Islet precursor cell (in vitro differentiated cells): ENCODE measurements at places on chromosomes 5 and 9.

DNA sequence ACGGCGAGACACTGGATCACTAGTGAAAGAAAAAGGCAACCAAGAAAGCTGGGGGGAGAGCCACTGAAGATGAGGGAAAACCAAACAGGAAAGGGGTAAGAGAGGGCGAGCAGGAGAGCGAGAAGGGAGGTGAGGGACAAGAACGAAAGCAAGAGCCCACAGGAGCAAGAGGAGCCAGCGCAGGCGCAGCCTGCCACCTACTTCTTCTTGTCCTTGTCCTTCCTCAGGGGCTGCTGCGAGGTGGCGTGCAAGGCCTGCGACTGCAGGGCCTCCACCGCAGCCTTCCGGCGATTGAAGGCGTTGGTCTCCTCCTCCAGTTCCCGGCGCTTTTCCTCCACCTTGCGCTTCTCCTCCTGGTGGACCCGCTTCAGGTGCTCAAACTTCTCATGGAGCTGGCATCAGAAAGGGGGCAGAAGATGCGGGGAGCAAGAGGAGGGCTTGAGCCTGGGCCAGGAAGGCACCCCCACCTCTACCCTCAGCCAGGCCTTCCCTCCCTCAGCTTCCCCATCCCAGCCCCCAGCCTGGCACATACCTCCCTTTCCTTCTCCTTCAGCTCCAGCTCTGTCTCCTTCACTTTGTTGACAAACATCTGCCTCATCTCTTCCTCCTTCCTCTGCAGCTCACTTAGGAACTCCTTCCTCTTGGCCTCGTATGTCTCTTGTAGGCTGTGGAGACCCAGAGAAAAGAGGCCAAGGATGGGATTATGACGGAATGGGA, 13.5 kb downstream of the CCNI2 start:
- DNase-seq, result peak; percentile 40

DNA sequence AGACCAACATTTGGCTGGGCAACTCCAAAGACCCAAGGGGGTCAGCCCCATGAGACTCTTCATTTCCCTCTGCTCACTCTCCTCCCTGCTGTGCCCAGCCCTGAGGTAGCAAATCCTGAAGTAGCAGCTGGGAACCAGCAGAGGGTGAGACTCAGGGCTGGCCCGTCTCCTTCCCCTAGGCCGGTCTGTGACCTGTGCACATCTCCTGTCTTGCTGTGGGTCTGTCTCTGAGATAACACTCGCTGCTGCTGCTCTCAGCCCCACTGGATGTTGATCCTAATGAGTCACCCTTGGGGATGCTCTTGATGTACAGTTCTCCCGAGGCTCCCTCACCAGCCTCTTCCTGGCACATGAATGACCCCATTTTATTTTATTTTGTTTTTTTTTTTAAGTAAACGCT, 7.3 kb upstream of the OR2V1 start:
- DNase-seq, result no peak

GRCh38 chr5:74441616-74442015, 198.9 kb downstream of the ENC1 start:
- DNase-seq, result no peak

DNA sequence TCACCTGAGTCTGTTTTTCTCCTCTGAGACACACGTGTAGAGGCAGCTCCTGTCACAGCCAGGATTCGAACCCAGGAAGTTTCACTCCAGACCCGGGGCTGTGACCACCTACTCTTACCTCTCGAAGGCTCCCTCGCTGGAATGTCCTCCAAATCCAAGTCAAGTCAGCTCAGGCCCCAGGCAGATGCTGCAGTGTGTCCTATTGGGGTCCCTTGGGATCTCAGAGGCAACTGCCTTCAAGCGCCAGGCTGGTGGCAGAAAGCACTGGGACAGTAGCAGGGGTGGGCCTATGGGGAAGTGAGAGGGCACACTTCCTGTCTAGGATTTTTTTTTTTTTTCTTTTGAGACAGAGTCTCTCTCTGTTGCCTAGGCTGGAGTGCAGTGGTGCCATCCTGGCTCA, 762 bp upstream of the ST6GALNAC4 start:
- no peak for DNase-seq

DNA sequence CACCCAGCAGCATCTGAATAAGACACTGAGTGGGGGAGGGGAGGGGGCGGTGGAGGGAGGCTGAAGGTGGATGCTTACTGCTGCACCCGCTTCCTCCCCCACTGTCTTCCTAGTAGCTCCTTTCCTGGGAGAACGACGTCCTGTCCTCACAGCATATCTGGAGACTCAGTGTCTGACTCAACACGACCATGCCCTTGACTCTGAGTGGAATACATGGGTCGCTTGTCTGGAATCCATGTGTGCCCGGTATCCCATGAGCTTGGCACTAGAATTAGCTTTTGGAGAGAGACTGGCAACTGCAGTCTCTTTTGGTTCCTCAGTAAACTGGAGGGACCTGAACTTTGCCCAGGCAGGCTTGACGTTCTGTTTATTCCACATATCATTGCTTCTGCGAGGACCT, 125.4 kb upstream of the FAM120A start:
- DNase-seq, result peak; percentile 32

DNA sequence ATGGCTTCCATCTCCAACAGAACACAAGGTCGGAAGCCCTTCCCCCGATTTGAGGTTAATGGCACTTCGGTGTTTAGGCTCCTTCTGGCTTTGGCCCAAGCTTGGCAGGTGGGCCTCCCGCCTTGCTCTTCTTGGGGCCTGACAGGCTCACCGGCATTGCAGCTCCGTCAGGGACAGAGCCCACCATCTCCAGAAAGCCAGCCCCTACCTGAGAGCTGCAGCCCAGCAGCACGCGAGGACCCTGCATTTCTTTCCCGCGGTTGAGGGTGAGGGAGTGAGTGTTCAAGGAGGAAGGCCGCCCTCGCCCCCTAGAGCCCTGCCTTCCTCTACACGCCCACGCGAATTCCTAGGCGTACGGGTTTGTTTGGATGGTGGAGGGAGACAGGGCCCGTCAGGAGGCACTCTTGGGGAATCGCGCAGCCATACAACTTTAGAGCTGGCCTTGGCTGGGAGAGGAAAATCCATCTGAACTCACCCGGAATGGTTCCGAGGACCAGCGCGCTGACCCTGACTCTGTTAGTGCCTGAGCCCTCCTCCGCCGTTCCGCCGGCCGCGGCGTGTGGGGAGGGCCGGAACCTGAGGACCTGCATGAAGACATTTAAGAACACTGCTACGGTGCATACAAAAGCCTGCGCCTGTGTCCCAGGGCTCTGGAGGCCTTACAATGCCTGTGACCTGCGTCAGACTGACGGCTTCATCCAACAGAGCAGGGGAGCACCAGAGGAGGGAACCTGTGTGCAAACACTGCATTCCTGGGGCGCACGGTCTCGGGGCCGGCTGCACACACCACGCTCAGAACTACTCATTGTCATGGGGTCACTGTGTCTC, 73.8 kb downstream of the MRPL36 start:
- peak; percentile 70 for DNase-seq

GRCh38 chr9:87545858-87546257, 48.2 kb downstream of the DAPK1 start:
- DNase-seq, result no peak

DNA sequence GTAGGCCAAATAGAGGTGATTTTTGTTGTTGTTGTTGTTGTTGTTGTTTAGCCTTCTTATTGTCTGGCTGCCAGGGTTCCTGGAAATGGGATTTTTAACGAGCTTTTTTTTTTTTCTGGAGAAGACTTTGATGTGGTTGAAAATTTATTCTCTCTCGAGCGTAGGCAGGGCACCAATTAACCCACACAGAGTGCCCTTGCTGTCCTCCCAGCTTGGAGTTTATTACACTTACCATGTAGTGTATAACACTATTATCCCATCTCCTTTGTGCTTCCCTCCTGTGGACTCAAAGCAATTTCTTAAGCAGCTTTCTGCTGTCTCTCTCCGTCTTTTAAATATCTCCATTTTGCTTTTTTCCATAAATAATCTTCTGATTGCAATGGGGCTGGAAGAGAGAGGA, 57.4 kb downstream of the OR2K2 start:
- no peak for DNase-seq

- DNase-seq, result no peak
Measured at GRCh38 chr9:84597131-84597530, 72.4 kb upstream of the NTRK2 start.

DNA sequence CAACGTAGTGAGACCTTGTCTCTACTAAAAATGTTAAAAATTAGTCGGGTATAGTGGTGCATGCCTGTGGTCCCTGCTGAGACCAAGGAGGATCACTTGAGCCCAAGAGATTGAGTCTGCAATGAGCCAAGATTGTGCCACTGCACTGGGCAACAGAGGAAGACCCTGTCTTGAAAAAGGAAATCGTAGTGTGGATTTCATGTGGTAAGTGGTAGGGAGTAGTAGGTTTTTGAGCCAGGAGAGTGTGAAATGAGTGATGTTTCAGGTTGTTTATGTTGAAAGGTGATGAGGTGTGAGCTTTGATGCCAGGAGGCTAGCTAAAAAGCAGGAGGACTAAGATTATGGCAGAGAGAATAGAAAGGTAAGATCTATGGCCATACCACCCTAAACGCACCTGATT, 5.9 kb downstream of the MATR3 start:
- DNase-seq, result no peak

DNA sequence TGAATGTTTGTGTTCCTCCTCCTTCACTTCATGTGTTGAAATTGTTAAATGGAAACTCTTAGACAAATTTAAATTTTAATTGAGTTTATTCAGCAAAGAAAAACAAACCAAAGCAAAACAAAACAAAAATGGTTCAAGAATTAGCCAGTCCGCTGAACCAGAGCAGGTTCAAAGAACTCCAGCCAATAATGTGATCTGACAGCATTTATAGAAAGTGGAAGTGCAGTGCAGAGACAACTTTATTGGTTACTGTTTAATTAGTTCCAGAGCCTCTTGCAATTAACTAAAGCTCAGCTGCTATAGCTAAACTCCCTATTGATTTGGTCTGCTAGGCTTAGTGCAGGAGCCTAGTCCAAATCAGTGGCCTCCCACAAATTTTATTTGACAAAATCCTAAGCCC, 132.9 kb downstream of the RNF180 start:
- no peak for DNase-seq

- DNase-seq, result no peak
Measured at GRCh38 chr5:39220280-39221030, 1.1 kb upstream of the FYB1 start.

- no peak for DNase-seq
Measured at GRCh38 chr9:125845271-125845808, 98.2 kb downstream of the PBX3 start.

GRCh38 chr5:135341016-135341666, 57.9 kb downstream of the MACROH2A1 start:
- no peak for DNase-seq

GRCh38 chr9:108687006-108687987, 168.5 kb downstream of the ACTL7B start:
- peak; percentile 30 for DNase-seq

- DNase-seq, result no peak
Measured at GRCh38 chr5:7325975-7326913, 69.7 kb upstream of the ADCY2 start.

DNA sequence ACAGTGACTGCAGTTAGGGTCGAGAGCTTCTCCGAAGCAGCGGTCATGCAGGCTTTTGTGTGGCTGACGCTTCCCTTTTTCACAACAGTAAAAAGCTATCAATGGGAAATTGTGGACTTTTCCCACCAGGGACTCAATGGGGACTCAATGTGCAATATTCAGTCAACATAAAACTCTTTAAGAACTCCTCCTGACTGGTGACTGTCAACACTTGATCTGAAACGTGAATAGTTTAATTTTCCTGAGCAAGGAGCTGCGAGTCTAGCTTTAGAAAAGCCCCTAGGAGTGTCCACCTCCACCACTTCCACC, 28.7 kb downstream of the EXOC3 start:
- DNase-seq, result no peak

DNA sequence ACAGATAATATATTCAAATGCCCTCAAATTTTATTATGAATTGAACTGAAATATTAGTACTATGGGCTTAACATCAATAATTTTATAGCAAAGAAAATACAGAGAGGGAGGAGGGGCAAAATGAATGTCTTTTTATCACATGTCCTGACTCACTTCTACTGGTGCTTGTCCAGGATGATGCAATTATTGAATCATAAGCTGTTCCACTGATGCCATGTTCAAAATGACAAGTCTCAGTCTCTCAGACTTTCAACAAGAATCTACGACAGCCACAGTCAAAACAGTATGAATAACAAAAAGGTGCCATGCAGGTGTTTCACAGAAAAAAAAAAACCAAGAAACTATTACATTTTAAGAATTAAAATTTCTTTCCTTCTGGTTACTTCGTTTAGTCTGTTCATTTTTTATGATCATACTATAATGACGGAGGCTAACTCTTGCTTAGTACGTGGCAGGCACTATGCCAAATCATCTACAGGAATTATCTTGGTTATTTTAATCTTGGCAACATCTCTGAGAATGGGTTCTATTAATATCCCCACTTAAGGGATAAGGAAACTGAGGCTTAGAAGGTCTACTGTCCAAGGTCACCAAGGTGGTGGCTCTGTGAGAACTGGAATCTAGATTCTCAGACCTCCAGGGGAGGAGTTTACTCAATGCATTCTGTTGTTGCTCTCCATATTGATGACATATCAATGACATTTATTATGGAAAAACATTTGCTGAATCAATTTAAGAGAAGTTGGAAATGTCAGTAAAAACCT, 61.5 kb downstream of the NR3C1 start:
- no peak for DNase-seq

- DNase-seq, result peak; percentile 22
Measured at GRCh38 chr9:132753593-132753880, 83.3 kb downstream of the GTF3C4 start.

GRCh38 chr5:149849280-149849965, 95.2 kb downstream of the PDE6A start:
- no peak for DNase-seq

DNA sequence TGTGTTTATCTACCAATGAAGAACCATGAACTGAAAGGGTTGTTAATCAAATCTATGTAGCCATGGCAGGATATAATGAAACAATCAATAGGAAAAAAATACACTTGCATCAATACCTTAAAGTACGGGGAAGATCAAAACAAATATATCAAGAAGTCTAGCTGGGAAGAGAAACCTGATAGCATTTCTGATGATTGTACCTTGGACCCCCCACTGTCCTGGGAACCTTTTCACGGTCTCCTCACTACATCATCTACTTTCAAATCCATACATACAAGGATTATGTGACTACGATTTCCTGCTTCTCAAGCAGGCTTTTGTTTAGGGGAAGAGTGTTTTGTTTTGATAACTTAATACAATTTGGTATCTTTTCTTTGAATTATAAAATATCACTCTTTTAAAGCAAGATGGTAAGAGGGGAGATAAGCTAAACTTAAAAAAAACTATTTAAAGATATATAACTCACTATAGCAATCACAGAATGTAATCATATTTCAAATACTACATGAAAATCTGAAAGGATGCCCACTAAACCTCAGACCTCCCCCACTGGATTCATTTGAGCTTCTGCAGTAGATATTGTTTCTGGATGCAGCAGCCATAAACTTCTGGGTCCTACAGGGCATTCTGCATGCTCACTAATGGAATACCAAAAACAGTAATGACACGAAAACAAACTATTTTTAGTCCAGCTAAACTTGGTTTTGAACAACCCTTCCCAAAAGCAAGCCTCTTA, 8.0 kb downstream of the EBF1 start:
- DNase-seq, result no peak

DNA sequence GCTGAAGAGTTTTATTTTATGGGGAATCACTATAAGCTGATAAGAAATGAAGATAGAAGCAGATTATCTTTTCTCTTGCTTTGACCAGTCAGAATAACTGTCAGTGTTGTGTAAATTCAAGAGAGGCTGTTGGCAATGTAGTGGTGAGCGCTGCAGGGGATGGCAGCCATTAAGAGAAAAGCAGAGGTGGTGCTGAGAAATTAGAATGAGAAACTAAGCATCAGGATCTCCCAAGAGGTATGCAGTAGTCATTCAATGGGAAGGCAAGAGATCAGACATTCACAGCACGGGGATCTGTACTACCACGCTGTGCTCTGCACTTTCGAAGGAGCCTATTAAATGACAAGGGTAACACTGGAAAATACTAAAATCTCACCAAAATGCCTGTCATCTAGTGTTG, 768.5 kb upstream of the ACO1 start:
- no peak for DNase-seq
